H1 (cell line): ENCODE measurements at places on chromosomes 5 and 9.

GRCh38 chr5:112436144-112436543 lies 17.1 kb upstream of the EPB41L4A start:
- H3K36me3 ChIP-seq: no peaks in the 10 kb centered on the region
- no peak overlapping the region for H3K4me3 ChIP-seq
- DNase-seq: no peak
- no peaks in the 10 kb centered on the region for H3K4me1 ChIP-seq

- DNase-seq: no peak
- no peaks in the 10 kb centered on the region for H3K4me1 ChIP-seq
- no peaks in the 10 kb centered on the region for H3K27me3 ChIP-seq
- H3K4me3 ChIP-seq: no peak overlapping the region
Observed at GRCh38 chr5:67496051-67496450, 299.5 kb upstream of the CD180 start.

GRCh38 chr5:170617533-170618490 lies 114.0 kb downstream of the KCNIP1 start:
- no peaks in the 10 kb centered on the region for H3K27me3 ChIP-seq
- H3K27ac ChIP-seq: no peak overlapping the region
- no peak for DNase-seq

DNA sequence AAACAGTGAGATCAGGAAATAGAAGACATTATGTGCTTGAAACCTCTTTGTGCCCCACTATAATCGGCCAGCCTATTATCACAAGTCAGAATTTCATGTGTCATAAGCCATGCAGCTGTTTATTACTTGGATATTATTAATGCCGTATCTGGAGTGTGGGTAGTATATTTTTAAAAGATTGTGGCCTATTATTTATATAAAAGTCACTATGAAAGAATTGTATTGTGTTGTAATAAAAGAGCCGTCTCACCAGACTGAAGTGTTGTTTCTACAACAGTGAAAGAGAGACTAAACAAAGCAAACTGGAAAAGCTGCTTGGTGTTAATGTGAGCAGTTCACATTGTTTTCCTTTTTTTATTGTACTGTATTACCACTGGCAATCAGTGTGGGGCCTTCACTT lies 449.1 kb downstream of the PSAT1 start:
- no peak for DNase-seq
- no peaks in the 10 kb centered on the region for H3K4me1 ChIP-seq
- no peaks in the 10 kb centered on the region for H3K27me3 ChIP-seq
- no peak overlapping the region for H3K4me3 ChIP-seq
